Frontal cortex (tissue), 4 donors: ENCODE measurements at places on chromosomes 13 and 19.

- no peak for DNase-seq
Observed at GRCh38 chr13:84672616-84673015, 790.3 kb upstream of the SLITRK1 start.

DNA sequence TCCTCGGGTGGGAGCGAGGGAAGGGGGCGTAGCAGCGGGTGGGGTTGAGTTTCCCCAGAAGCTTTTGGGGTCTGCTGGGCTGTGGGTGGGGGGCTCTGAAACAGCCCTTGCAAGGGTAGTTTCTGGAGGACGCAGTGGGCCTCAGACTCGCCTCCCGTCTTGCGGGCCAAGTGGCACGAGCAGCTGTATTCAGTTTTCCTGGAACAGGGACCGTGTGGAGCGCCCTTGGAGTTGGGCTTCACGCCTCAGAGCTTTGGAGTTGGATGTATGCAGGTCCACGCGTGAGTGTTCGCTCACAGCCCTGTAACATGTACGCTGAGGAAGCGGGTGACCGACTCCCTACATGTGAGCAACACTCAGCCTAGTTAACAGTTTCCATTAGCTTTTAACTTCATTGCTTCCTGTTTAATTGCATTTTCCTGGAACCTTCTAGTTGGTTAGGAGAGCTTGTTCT lies 603 bp downstream of the TM9SF2 start:
- no peak for DNase-seq

DNA sequence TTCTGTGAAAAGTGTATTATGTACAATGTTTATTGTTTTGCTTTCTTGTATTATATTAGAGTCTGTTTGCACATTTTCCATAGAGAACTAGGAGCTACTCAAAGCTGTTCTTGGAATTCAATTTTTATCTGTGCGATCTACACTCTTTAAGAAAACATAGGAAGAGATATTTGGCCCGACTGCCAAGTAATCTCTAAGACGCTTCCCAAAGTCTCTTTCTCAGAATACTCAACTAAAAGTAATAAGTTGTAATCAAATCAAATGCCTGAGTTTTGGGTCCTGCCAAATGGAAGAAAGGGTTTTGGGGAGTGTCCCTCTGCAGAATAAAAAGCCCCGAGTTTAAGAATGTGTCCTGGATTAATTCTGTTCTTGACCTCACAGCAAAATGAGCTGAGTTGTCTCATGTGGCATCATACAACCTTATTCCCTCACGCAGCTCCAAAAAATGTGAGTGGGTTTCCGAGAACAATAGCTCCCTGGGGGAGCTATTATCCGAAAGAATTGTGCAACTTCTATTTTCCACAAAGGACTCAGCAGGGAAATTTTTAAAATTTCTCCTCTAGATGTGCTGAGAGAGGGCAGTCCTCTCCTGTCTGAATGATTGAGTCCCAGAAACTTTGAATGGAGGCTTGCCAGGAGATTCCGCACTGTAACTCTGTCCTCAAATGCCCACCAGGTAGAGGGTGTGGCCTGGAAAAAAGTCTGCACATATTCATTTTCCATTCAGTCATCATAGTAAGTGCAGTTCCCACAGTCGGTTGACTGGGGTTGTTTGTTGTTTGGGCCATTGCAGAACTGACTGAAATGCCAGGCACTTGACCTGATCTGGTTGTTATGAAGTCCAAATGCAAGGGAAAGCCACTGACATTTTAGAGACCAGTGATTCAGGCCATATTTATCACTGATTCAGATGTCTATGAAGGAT lies 280.0 kb upstream of the SOX21 start:
- DNase-seq: no peak

DNA sequence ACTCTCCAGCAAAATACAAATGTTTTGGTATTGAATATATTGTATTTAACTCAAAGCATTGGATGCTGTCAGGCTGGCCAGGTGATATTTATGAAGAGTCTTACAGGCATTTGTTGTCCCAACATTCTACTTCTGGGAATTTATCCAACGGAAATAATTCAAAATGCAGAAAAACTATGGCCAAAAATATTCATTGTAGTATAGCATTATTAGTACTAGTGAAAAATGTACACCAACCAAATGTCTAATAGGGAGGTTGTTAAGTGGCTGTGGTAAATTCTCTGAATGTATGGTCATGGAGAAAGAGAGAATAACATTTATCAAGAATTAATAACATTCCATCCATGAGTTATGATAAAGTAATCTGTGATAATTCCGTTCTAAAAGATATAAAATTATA lies 38.6 kb upstream of the GAS6 start:
- DNase-seq: no peak

- no peak for DNase-seq
Observed at GRCh38 chr13:110350509-110350908, 43.4 kb downstream of the COL4A2 start.

DNA sequence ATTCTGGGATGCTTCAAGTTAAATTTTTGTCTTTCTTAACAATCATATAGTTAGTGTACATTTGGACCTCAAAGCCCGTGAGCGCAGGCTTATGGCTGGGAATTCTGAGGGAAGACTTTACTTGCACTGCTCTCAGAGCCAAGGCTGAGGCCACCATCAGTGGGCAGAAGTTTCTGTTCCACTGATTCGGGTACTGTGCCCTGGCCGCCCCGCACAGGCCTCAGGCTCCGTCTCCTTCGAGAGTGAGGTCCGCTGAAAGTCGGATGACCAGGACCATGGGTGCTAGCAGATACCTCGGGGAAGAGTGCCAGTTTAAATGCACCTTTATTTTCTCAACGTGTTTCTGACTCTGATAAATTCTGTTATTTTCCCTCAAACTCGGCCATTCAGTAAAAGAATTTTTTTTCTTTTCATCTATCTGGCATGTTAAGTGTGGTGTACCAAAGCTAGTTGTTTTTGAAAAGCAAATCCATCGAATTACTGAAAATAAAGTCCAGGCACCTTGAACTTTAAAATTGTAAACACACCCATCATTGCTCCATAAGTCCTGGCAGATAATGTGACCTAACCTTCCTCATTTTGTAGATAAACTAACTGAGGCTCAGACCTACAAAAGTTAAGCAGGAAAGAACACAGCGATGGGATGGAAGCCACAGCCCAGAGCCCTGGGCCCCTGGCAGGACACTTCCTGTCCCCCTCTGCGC lies 126.7 kb downstream of the SOX1 start:
- no peak for DNase-seq
